ENCODE measurements at places on chromosomes 2 and 18. TPM values are rescaled to one million over a fixed set of nuclear protein-coding genes. Genes with fewer than 3 reads are reported as not detected.

The SLC25A52 gene
- not detected for total RNA-seq

The SLC9A4 gene
- total RNA-seq = 0.84 TPM

The BARD1 gene
- 23.7 TPM for total RNA-seq

The DQX1 gene
- total RNA-seq = not detected

The ERICH2 gene
- total RNA-seq = 0.53 TPM

The CCBE1 gene
- total RNA-seq = 6.5 TPM
